Fibroblast of the conjunctiva (primary cell): ENCODE measurements at places on chromosomes 6 and 20.
A peak's percentile ranks its signal among the peaks of the same experiment; 100 is the strongest.

- no peak for DNase-seq
Observed at GRCh38 chr6:118525913-118526780, 21.9 kb upstream of the PLN start.

GRCh38 chr20:37521061-37521771 lies at the start of gene NNAT:
NNAT (plus strand) TSS chr20:37521250; CDS start chr20:37521332, 82 bp downstream.
- DNase-seq, result no peak

- no peak for DNase-seq
Observed at GRCh38 chr6:33586108-33586640, 6.1 kb upstream of the BAK1 start.

GRCh38 chr6:71375676-71376075 lies 87.1 kb downstream of the OGFRL1 start:
- DNase-seq, result no peak

DNA sequence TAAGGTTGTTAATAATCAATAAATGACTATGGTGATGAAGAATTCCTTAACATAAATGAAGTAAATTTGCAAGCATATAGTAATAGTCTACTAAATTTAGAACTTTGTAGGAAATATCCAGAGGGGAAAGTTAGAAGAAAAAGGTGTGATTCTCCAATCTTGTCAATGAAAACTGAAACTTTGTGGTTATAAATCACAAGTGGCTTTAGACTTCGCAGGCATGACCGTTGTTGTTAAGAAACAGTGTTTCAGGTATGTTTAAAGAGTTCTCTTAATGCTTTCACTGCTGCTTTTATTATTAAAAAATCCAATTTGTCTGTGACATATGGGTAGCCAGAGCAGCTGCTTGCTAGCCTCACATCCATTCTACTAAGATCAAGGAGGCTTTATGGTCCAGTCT lies 475.6 kb upstream of the ADGRB3 start:
- DNase-seq, result no peak

GRCh38 chr6:99369533-99369932 lies 20.1 kb upstream of the FAXC start:
- DNase-seq, result no peak

- peak; percentile 76 for DNase-seq
Observed at GRCh38 chr20:381581-382290, 1.2 kb downstream of the TRIB3 start.

GRCh38 chr6:21386744-21387143 lies 206.8 kb upstream of the SOX4 start:
- no peak for DNase-seq

GRCh38 chr20:36246401-36246800 lies 10.1 kb downstream of the AAR2 start:
- DNase-seq, result no peak

- DNase-seq, result no peak
Observed at GRCh38 chr6:156866220-156867015, 89.2 kb downstream of the ARID1B start.
